ENCODE measurements at places on chromosomes 5 and 9. TPM values are rescaled to one million over a fixed set of nuclear protein-coding genes. Genes with fewer than 3 reads are reported as not detected.

DNA sequence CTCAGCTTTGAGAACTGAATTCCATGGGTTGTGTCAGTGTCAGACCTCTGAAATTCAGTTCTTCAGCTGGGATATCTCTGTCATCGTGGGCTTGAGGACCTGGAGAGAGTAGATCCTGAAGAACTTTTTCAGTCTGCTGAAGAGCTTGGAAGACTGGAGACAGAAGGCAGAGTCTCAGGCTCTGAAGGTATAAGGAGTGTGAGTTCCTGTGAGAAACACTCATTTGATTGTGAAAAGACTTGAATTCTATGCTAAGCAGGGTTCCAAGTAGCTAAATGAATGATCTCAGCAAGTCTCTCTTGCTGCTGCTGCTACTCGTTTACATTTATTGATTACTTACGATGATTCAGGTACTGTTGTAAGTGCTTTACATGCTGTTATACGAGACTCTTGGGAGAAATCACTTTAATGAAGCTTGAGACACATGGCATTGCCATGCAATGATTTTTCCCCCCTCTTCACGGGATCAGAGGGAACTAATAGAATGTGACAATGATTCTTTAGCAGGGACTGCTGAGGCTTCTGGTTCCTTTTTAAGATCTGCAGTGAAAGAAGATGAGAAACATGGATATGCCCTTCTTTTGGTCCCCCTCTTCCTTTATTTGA lies 63.8 kb downstream of the PTTG1 start:
- no peak for DNase-seq
- no peaks in the 10 kb centered on the region for H3K4me1 ChIP-seq
- no peaks in the 10 kb centered on the region for H3K36me3 ChIP-seq
- no peaks in the 10 kb centered on the region for H3K27me3 ChIP-seq
- no peak overlapping the region for H3K4me3 ChIP-seq
- H3K27ac ChIP-seq = no peak overlapping the region

PCA3 gene
- 0.09 TPM for total RNA-seq

DNA sequence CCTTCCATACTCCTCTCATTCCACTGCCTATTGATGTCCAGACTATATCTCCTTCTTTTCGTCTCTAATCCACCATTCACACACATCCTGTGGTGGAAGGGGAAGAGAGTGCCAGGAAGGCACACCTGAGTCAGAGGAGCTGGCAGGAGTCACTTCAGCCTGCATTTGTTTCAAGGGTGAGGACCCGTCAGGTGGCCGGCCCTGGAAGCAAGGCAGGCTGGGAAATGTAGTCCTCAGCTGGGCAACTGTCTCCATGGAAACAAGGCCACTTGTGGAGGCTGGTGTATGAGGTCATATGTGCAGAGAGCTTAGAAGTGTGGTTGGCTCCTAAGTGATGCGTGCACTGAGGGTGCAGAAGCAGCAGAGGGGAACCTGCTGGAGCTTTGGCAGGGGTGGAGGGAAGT lies 278.4 kb downstream of the NSG2 start:
- H3K27ac ChIP-seq = no peak overlapping the region
- H3K4me3 ChIP-seq = no peak overlapping the region
- H3K36me3 ChIP-seq = no peaks in the 10 kb centered on the region
- no peaks in the 10 kb centered on the region for H3K4me1 ChIP-seq

CCNJL gene
- 22.3 TPM for total RNA-seq

SLC36A3 gene
- total RNA-seq = not detected

DNA sequence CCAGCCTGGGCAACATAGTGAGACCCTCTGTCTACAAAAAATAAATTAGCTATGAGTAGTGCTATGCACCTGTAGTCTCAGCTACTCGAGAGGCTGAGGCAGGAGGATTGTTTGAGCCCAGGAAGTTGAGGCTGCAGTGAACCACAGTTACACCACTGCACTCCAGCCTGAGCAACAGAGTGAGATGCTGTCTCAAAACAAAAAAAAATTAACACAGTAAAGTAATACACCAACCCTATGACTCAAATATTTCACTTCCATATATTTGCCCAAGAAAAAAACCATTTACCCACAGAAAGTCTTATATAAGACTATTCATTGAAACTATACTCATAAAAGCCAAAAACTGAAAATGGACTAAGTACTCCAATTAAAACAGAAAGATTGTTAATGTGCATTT lies 16.2 kb downstream of the SMIM23 start:
- no peaks in the 10 kb centered on the region for H3K36me3 ChIP-seq
- H3K4me1 ChIP-seq = no peaks in the 10 kb centered on the region
- DNase-seq = no peak
- no peak overlapping the region for H3K4me3 ChIP-seq

GRCh38 chr5:95087816-95088317 lies 197.0 kb downstream of the MCTP1 start:
- H3K27ac ChIP-seq = no peak overlapping the region
- no peaks in the 10 kb centered on the region for H3K27me3 ChIP-seq
- no peaks in the 10 kb centered on the region for H3K4me1 ChIP-seq
- H3K36me3 ChIP-seq = no peaks in the 10 kb centered on the region
- DNase-seq = no peak
- no peak overlapping the region for H3K4me3 ChIP-seq

DNA sequence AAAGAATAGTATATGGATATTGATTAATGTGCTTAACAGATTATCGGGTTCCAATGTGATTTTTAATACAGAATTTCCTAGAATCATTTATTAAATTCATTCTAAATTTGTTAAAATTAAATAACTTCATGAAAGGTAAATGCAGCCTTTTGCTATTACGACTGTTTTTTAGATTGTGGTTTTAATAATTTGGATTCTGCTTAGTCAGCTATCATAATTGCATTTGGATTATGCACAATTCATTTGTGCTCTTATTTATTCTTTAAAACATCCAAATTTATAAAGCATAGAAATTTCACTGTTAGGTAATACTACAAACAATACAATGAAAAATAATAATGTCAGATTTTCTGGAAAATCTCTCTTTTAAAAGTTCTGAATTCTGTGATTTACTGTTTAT lies 1598.5 kb downstream of the EFNA5 start:
- no peak for DNase-seq
- no peak overlapping the region for H3K4me3 ChIP-seq
- H3K36me3 ChIP-seq = no peaks in the 10 kb centered on the region
- H3K4me1 ChIP-seq = no peaks in the 10 kb centered on the region
- no peaks in the 10 kb centered on the region for H3K27me3 ChIP-seq

DNA sequence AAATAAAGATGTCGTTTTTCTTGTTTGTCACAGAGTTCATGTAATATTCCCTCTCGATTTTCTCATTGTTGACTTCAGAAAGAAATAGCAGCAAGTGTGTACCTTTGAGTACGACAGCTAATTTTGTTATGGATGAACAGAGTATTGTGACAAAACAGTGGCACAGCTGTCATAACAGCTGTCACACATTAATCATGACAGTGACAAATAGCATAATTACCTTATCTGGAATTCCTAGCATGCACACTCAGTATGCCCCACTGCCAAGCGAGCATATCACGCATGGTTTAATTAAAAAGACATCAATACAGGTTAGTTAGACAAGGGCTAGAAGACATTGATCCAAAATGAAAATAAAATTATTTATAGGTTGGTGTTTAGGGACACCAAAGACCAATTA lies 375.1 kb downstream of the SPATA31D1 start:
- no peaks in the 10 kb centered on the region for H3K27me3 ChIP-seq
- DNase-seq = no peak

- H3K4me1 ChIP-seq = peaks cover 11% of the 10 kb centered on the region
- DNase-seq = no peak
- H3K27me3 ChIP-seq = no peaks in the 10 kb centered on the region
- no peak overlapping the region for H3K4me3 ChIP-seq
- no peak overlapping the region for H3K27ac ChIP-seq
Measured at GRCh38 chr5:39405083-39405843, 19.5 kb downstream of the DAB2 start.

DNA sequence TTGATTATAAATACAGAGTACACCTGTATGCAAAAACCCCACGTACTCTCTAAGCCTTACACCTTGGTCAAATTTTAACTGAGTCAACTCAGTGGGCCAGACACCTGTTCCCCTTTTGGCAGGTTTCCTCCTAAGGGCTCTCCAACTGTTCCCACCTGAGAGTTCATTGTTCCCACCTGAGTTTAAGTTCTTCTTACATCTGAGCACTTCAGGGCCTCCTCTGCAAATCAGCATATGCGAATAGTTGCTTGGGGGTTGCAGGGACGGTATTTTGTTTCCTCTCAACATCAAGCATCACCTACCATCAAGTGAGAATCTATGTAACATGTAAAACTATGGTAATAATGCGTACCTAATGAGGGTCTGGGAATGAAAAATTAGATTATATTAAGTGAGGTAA lies 300.0 kb downstream of the PIK3R1 start:
- no peaks in the 10 kb centered on the region for H3K4me1 ChIP-seq
- H3K4me3 ChIP-seq = no peak overlapping the region
- no peak for DNase-seq

DNA sequence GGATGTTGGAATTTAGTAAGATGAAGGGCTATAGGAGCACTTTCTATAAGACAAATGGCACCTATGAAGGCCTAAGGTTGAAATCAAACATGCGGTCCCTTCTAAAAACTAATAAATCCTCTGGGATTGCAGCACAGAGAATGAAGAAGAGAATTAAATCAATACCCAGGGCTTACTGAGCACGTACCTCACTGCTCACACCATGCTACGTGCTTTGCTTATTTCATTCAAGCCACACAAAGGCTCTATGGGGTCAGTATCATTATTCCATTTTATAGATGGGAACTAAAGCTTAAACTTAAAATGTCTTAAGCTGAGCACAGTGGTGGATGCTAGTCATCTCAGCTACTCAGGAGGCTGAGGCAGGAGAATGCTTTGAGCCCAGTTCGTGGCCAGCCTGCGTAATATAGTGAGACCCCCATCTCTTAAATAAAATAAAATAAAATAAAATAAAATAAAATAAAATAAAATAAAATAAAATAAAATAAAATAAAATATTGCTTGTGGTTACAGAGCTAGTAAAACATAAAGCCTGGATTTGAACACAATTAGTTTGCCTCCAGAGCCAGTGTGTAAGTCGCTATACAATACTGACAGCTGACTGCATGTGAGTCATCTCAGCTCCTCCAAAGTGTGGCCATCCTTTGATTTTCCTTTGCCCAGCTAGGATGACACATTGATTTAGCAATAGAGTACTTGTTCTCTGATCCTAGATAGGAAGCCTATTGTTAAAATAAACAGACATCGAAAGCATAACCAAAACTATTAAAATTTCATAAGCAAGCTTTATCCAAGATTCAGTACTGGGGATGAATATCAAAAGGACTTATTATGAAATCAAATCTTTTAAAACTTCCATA lies 20.9 kb upstream of the DPYSL3 start:
- H3K36me3 ChIP-seq = no peaks in the 10 kb centered on the region
- no peak overlapping the region for H3K4me3 ChIP-seq
- DNase-seq = no peak
- no peak overlapping the region for H3K27ac ChIP-seq

DCAF12 gene
- 34.3 TPM for total RNA-seq

- H3K27me3 ChIP-seq = no peaks in the 10 kb centered on the region
- H3K4me1 ChIP-seq = peaks cover 29% of the 10 kb centered on the region
- H3K4me3 ChIP-seq = no peak overlapping the region
- no peak overlapping the region for H3K27ac ChIP-seq
- DNase-seq = peak; percentile 91
Measured at GRCh38 chr9:89926691-89927220, 321.9 kb downstream of the GADD45G start.

GRCh38 chr9:136220017-136220729 lies 15.2 kb upstream of the LHX3 start:
- H3K27ac ChIP-seq = no peak overlapping the region
- H3K27me3 ChIP-seq = no peaks in the 10 kb centered on the region
- H3K4me3 ChIP-seq = no peak overlapping the region

NOXA1 gene
- total RNA-seq = 10.1 TPM

DNA sequence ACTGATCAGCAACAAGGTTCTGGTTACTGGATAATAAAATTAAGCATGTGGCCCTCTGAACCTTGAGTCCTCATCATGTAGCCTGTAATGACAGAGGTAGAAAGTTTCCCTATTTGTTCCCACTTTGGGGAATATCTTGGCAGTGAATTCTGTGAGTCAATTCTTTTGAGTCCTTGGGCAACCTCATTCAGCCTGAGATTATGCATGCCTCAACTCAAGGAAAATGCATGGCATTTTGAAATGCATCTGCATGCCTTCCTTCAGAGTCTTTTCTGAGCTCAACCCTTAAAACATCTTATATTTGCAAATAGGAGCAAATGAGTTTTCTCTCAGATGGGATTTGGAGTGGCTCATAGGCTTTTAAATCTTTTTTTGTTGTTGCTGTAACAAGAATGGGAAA lies 218.1 kb upstream of the CD180 start:
- H3K4me3 ChIP-seq = no peak overlapping the region
- no peaks in the 10 kb centered on the region for H3K4me1 ChIP-seq
- no peak overlapping the region for H3K27ac ChIP-seq
- no peaks in the 10 kb centered on the region for H3K27me3 ChIP-seq
- no peak for DNase-seq
- no peaks in the 10 kb centered on the region for H3K36me3 ChIP-seq

DNA sequence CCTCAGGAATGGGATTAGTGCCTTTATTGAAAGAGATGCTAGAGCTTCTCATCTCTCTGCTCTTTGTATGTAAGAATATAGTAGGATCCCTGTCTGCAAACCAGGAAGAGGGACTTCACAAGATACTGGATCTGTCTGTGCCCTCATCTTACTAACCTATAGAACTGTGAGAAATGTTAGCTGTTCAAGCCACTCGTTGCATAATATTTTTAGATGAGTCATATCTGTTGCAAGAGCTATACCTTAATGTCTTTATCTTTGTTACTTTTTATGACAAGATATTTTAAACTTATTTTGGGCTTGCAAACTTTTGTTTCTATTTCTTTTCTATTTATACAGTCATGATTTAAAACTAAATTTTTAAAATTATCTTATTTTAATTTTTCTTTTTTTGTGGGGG lies 1296.8 kb upstream of the CDH6 start:
- no peak for DNase-seq
- no peaks in the 10 kb centered on the region for H3K36me3 ChIP-seq
- no peak overlapping the region for H3K27ac ChIP-seq
- no peaks in the 10 kb centered on the region for H3K27me3 ChIP-seq
- no peak overlapping the region for H3K4me3 ChIP-seq
- H3K4me1 ChIP-seq = no peaks in the 10 kb centered on the region

GRCh38 chr5:53369681-53370080 lies 110.7 kb upstream of the FST start:
- H3K36me3 ChIP-seq = no peaks in the 10 kb centered on the region
- H3K4me3 ChIP-seq = no peak overlapping the region
- H3K27ac ChIP-seq = no peak overlapping the region
- no peak for DNase-seq

GRCh38 chr9:94772639-94773303 lies 46.3 kb downstream of the AOPEP start:
- no peaks in the 10 kb centered on the region for H3K27me3 ChIP-seq
- H3K4me1 ChIP-seq = peaks cover 6% of the 10 kb centered on the region
- H3K27ac ChIP-seq = no peak overlapping the region
- no peak overlapping the region for H3K4me3 ChIP-seq

GRCh38 chr9:95003689-95004410 lies 277.4 kb downstream of the AOPEP start:
- H3K36me3 ChIP-seq = peaks cover 3% of the 10 kb centered on the region
- peak overlapping the region; percentile 100 for H3K27ac ChIP-seq
- DNase-seq = peak; percentile 80
- H3K27me3 ChIP-seq = no peaks in the 10 kb centered on the region

LCN2 gene
- 281 TPM for total RNA-seq

NR5A1 gene
- total RNA-seq = 0.09 TPM
